ENCODE measurements at places on chromosomes 16 and 17. TPM values are rescaled to one million over a fixed set of nuclear protein-coding genes. Genes with fewer than 3 reads are reported as not detected.

Gene FN3KRP
- polyA plus RNA-seq = 11.7 TPM

Gene HAS3
- polyA plus RNA-seq = 0.11 TPM

Gene GFAP
- polyA plus RNA-seq = 9.4 TPM

Gene HIC1
- not detected for polyA plus RNA-seq

Gene KRT36
- not detected for polyA plus RNA-seq

Gene ZG16
- polyA plus RNA-seq = not detected

Gene SLC13A2
- polyA plus RNA-seq = not detected

Gene CPNE2
- 3.3 TPM for polyA plus RNA-seq

Gene CHST4
- polyA plus RNA-seq = not detected

Gene SPATA32
- polyA plus RNA-seq = not detected

Gene CMTM2
- polyA plus RNA-seq = not detected

Gene VAT1L
- polyA plus RNA-seq = 43.6 TPM

Gene SHBG
- 2.5 TPM for polyA plus RNA-seq

Gene FAHD1
- 18.6 TPM for polyA plus RNA-seq

Gene SLFN11
- polyA plus RNA-seq = 0.27 TPM

Gene PRR29
- not detected for polyA plus RNA-seq

Gene ANKFN1
- not detected for polyA plus RNA-seq

Gene SLC47A2
- polyA plus RNA-seq = not detected

Gene SLC5A10
- not detected for polyA plus RNA-seq

Gene LLGL1
- polyA plus RNA-seq = not detected

Gene CSH2
- not detected for polyA plus RNA-seq

Gene TPSB2
- polyA plus RNA-seq = not detected

Gene CDH8
- polyA plus RNA-seq = 20.0 TPM

All from Purkinje cell (primary cell).